ENCODE measurements at places on chromosomes 5 and 9.
A peak's percentile ranks its signal among the peaks of the same experiment; 100 is the strongest.

GRCh38 chr5:139746691-139747582, 48.7 kb upstream of the PSD2 start:
- peak; percentile 80 for DNase-seq

- no peak for DNase-seq
Measured at GRCh38 chr5:17837757-17838156, 203.5 kb downstream of the TAF11L14 start.

DNA sequence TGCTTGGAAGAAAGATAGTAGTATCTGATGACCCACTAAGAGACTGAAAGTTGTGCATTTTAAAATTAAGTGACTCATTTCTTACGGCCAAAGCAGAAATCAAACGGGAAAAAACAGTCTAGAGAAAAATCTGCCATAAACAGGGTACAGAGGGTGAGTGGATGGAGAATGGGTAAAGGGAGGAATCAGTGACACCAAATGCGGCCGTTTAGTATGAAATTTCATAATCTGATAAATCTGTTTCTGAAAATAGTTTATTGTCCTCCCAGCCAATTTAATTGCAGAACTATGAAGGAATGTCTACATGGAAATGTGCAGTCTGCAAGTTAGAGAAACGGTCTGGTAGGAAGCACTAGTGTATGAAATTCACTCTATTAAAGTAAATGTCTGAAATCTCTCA, 39.5 kb downstream of the ADAMTS12 start:
- no peak for DNase-seq

DNA sequence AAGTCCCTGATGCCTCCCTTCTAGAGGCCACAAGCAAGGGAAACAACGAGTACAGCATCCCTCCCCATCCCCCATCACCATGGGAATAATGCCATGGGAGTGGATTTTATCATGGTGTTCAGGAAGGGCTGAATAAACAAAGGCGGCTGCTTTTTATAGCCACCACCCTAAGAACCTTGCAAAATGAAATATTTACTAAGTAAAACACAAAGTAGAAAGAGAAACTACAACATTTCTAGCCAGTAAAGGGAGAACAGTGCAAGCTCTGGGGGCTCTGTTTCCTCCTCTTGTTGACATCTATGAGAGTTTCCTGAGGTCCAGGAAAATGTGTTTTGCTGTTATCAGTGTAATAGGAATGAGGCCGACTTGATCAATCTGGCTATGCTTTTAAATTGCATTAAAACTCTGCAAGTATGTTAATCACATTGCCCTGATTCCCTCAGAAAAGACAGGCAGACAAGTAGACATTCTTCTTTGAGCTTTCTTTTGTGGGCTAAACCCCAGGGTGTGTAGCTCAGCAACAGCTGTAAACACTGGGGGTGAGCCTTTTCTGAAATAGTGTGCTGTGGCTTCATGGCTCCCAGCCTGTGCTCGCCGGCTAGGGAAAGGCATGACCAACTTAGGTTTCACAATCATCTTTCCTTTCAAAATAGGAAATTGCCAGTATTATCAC, 31.1 kb downstream of the SV2C start:
- no peak for DNase-seq

DNA sequence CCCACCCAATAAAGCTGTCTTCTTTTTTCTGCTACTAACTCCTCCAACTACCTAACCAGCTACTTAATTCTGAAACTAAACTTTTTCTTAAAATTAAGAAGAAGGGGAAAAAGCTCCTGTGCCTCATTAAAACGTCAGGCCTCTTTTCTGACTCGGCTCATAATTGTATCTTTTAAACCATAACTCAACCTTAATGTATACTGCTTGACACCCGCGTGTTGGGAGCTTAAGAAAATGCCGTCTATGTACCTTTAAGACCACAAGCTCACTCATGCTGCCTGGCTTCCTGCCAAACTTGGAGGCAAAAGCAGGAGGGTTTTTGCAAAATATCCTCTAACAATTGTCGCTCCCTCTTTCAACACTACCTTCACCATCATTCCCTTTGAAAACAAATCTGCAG, 5.0 kb downstream of the EBF1 start:
- DNase-seq: peak; percentile 44

DNA sequence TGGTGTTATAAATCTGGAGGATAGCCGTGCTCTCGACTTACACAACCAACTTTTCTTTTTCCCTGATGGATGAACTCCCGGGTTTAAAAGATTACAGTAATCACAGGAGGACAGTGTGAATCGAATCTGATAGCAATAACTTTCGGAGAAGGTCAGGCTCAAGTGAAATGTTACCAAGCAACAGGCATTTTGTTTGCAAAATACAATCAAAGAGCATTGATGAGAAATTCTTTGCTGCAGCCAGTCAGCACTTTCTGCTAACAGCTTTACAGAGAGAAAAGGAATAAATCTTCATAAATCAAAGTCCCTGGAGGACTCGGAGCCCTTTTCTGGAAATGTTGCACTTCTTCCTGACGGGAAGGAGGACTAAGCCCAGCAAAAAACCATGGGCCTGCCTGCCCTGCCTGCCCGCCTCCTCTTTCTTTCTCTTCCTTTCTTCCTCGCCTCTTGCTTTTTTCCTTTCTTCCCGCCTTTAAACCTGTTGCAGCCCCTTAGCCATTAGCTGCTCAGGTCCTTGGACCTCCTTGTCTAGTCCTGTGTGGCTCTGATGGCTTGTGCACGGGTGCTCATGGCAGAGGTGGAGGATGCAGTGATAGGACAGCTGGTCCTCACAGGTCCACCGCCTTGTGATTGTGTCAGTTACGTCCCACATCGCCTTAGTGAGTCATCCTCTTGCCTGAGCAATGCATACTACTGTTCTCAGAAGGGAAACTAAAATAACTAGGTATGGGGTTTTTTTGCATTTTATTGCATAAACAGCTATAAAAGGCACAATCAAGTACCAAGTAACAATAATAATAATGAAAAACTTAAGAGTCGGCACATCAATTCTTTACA, 6.2 kb downstream of the DMRT3 start:
- no peak for DNase-seq

GRCh38 chr5:155200608-155201007, 187.1 kb downstream of the KIF4B start:
- no peak for DNase-seq

DNA sequence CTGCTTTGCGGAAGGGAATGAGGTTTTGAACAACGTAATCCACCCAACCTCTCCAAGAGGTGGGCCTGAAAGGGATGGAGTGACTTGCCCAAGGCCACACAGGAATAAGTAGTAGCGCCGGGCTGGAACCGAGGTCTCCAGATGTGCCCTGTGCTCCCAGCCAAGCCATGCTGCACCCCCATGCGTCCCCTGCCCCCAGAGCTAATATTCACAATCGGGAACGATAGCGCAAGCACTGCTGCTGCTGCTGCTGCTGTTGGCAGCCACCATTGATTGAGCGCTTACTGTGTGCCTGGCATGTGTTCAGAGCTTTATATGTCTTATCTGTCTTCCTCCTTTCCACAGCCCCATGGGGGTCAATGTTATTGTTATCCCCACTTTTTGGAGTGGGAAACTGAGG, 43.9 kb downstream of the AMBP start:
- DNase-seq: no peak

DNA sequence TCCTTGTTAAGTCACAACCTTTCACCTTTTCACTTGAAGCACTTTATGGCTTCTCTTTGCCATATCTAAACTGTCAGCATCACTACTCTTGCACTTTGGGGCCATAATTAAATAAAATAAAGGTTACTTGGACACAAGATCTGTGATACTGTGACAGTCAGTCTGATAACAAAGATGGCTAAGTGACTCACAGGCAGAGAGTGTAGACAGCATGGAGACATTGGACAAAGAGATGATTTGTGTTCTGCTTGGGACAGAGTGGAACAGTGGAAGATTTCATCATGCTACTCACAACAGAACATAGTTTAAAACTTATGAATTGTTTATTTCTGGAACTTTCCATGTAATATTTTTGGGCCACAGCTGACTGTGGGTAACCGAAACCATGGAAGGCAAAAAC, 81.7 kb upstream of the SMC5 start:
- no peak for DNase-seq

- DNase-seq: no peak
Measured at GRCh38 chr9:81497091-81497490, 192.3 kb downstream of the TLE1 start.

DNA sequence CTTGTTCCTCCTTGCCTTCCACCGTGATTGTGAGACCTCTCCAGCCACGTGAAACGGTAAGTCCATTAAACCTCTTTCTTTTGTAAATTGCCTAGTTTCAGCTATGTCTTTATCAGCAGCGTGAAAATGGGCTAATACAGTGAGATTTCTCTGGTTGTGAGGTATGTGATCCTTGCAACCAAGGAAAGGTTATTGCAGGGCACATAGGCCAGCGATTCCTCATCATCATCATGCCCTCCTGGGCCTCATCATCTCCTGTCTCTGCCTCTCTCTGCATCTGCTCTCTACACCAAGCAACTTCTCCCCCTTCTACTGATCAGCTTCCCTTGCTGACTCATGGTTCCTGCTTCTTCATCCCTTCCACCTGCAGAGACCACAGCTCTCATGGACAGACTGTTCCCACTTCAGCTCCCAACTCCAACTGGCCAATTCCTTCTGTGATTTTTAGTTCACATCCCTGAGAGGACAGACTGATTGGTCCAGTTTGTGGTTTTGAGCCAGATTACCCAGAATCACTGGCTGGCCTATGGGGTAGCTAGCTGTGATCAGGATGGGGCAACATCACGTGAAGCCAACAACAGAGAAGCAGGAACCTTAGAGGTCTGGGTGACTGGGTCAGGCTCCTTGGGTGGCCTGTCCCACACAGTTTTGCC, 53.1 kb downstream of the LIX1 start:
- DNase-seq: no peak

- DNase-seq: no peak
Measured at GRCh38 chr5:61995486-61995885, 310.5 kb upstream of the KIF2A start.

Data from activated B cell treated with CpG ODN at 0.5 μM for 24 hours (primary cell).